Stimulated activated CD4-positive, alpha-beta T cell treated with anti-CD3 and anti-CD28 coated beads, Interleukin-2, amount 100 ng/mL, for 24 hours (primary cell): ENCODE measurements at places on chromosomes 5 and 9.

DNA sequence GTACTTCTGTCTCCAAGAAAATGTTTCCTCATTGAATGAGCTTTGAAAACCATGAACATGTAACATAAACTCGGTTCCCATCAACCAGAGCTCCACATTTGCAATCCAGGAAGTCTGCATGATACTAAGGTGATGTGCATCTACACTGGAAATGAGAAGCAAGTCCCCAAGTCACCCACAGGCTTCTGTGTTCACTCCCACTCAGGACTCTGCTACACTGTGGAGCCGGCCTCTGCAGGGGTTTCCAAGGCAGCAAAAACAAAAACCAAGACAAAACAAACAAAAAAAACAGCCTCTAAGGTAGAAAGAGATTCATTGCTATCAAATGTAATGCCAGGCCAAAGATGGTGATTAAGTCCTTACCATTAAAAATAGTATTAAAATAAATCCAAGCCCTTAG is 593.7 kb downstream of the IRX1 start:
- no peak for DNase-seq

GRCh38 chr5:39020458-39020857 is 53.7 kb downstream of the RICTOR start:
- no peak for DNase-seq

GRCh38 chr9:93301911-93302541 is 118.1 kb downstream of the WNK2 start:
- DNase-seq, result peak; percentile 14

- DNase-seq, result no peak
Measured at GRCh38 chr5:150339165-150339564, 18.3 kb upstream of the TCOF1 start.

DNA sequence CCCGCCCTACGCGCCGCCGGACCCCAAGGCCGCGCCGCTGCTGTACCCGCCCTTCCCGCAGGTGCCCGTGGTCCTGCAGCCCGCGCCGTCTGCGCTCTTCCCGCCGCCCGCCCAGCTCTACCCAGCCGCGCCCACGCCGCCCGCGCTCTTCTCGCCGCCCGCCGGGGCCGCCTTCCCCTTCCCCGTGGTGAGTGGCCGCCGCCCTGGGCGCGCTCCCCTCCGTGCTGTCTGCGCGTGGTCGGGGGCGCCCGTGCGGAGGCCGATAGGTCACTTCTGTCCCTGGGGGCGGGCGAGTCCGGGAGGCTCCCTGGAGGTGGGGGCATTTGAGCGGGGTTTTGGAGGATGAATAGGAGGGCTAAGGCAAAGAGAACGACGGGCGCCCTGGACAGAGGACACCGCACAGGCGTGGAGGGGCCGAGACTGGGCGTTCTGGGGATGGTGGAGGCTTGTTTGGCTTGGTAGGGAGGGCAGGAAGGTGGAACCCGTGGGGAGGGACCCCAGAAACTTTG is 9.6 kb downstream of the PRRT1B start:
- DNase-seq, result no peak

DNA sequence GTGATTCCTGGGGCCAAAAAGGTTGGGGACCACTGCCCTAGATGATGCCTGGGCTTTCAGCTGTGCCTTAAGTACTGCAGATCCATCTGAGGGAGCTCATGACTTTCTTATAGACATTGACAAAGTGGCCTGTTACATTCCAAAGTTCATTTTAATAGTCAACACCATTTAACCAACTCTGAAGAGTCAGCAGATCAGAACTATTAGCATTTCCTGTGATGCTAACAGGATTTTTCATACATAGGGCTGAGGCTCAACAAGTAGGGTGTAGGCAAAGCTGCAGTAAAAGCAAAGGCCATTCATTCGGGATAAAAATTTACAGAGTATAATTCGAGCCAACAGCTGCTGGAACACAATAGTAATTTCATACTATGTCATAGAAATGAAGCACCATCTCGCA is 105.4 kb downstream of the LPAR1 start:
- DNase-seq, result no peak

DNA sequence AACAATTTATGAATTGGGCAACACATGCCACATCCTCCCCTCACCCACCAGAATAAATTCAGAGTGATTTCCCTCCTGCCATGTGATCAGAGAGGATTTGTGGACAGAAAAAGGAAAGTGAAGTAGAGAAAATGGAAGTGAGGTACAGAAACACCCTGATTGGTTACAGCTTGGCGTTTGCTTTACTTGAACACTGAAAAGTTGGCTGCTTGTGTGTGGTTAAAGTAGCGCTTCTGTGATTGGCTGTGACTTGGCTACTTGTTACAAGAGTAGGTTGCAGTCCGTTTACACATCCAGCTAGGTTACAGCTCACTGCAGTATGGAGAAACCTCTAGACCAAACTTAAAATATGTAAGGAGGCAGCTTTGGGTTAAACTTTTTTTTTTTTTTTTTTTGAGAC is 205.2 kb upstream of the ZNF608 start:
- no peak for DNase-seq

GRCh38 chr9:124257070-124257843 is 492 bp upstream of the NEK6 start:
- DNase-seq, result no peak

DNA sequence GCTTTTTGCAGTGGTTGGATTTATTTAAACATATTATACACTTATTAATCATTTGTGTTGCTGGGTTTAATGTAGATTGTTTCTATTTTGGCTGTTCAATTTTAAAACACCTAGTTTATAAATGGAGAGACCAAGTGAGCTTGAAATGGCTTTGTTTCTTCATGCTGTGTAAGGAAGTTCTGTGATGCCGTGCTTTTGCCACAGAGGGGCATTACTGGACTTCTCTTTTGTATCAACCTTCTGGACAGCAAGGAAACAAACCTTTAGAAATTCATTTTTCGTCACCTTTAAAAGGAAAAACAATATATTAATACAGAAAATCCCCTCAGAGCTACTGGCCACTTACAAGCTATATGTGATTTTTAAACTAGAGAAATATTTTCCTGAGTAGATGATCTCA is 81.9 kb downstream of the DMRTA1 start:
- DNase-seq, result no peak

DNA sequence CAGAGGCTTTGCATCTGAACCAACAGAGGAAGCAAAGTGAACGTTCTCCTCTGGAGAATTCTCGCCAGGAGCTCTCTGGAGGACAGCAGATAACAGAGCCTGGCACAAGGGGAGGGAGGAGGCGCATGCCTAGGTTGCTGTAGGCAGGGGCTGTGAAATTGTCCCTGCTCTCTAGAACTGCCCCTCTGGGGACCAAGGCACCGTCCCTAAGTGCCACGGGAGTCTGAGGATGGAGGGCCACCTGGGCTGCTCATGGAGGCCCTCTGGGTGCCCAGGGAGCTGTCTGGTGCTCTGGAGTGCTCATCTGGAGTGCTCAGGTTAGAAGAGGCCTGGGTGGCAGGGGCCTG is 77.6 kb downstream of the CACNA1B start:
- DNase-seq, result no peak

GRCh38 chr5:140349244-140349643 is 2.8 kb upstream of the HBEGF start:
- DNase-seq, result no peak

DNA sequence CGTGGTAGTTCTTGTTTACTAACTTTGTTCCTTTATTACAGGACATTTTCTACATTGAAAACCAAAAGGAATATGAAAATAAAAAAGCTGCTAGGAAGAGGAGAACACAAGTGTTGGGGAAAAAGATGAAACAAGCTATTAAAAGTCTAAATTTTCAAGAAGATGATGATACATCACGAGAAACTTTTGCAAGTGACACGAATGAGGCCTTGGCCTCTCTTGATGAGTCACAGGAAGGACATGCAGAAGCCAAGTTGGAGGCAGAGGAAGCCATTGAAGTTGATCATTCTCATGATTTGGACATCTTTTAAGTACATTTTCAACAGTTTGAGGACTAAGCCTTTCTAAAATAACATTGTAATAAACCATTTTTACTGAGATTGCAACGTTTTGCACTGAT is 23.8 kb downstream of the PHAX start:
- no peak for DNase-seq

- DNase-seq, result no peak
Measured at GRCh38 chr9:115306865-115307264, 188.9 kb upstream of the TNC start.

- DNase-seq, result no peak
Measured at GRCh38 chr9:33709269-33709668, 86.1 kb upstream of the PRSS3 start.

GRCh38 chr9:88072831-88073375 is 65.4 kb downstream of the SPATA31C2 start:
- no peak for DNase-seq

DNA sequence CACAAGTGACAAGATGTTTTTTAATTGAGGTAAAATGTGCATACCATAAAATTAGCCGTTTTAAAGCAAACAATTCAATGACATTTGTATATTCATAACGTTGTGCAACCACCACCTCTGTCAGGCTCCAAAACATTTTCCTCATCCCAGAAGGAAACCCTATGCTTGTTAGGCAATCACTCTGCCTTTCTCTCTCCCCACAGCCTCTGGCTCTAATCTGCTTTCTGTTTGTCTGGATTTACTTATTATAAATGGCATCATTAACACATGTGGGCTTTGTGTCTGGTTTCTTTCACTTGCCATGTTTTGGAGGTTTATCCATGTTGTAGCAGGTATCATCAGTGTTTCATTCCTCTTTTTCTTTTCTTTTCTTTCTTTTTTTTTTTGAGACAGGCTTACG is 1.4 kb upstream of the N4BP3 start:
- DNase-seq, result no peak

GRCh38 chr9:118269623-118270022 is 565.4 kb downstream of the TLR4 start:
- DNase-seq, result no peak

- no peak for DNase-seq
Measured at GRCh38 chr5:109917154-109917546, 227.4 kb downstream of the MAN2A1 start.

GRCh38 chr9:3884736-3885135 is 358.9 kb upstream of the RFX3 start:
- DNase-seq, result no peak

DNA sequence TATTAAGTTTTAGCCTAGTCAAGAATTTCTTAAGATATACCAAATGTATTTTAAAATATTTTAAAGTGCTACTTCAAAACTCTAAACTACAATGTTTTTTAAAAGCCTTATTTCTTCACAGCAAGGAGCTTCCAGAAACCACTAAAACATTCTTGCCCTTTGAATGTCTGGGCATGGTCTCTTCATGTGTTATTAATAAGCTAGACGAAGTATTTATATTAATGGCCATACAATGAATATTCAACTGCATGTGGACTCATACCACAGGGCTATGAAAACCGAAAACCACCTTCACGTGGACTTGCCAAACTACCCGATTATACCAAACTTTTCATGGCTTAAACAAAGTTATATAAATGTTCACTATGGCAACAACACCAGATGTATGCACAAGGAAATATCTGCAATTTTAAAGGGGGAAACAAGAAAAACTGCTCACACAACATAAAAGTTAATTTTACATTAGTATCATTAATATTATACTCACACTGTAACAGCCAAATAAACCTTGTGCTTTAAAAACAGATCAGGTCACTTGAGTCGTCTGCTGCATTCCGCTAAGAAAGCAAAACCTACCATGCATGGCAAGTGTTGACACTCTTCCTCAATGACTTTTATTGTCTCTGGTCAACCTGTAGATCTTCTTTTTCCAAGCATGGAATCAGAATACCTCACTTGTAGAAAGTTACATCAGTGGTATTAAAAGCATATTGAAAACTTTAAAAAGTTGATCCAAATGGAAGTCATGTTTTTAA is 246.3 kb downstream of the BNC2 start:
- DNase-seq, result no peak

DNA sequence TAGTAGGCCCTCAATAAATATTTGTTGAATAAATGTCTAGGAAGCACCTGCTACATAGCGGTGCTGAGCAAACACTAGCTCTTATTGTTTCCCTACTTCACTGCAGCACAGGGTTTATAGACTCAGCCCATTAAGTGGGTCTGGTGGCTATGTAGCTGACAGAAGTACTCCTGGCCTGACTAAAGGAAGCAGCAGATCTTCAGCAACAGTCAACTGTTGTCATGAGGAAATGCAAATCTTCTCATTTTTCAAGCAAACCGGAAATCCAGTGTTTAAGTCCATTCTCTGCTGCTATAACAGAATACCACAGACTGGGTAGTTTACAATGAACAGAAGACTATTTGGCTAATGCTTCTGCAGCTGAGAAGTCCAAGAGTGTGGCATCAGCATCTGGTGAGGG is 2.8 kb upstream of the TEX10 start:
- no peak for DNase-seq

DNA sequence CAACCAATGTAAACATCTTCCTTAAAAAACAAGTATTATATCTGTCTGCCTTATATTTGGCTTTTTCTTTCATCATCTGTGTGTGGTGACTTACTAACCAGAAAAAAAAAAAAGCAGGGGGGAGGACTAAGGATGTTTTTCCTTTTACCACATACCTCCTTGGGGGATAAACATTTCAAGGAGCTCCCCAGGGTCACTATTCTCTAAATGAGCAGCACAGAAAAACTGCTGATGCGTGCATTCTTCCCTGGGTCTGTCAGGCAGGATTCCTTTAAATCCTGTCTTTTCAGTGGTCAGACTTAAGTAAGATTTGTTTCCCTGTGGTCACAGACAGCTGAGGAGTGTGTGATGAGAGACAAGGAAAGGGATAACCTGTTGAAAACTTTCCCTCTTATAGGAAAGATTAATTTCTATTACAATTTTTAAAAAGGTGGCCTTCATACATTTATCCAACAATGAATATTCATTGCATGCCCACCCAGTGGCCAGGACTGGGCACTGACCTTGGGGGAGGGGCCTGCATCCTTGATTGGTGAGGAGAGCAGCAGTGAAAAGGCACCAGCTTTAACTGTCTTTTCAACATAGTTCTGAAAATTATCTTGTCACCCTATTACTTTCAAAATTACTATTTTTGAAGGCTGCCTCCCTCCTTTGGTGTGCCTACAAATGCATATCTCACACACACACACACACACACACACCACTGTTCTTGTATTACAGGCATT is 123.1 kb downstream of the TLE4 start:
- no peak for DNase-seq

- no peak for DNase-seq
Measured at GRCh38 chr5:109703829-109704228, 14.1 kb downstream of the MAN2A1 start.

DNA sequence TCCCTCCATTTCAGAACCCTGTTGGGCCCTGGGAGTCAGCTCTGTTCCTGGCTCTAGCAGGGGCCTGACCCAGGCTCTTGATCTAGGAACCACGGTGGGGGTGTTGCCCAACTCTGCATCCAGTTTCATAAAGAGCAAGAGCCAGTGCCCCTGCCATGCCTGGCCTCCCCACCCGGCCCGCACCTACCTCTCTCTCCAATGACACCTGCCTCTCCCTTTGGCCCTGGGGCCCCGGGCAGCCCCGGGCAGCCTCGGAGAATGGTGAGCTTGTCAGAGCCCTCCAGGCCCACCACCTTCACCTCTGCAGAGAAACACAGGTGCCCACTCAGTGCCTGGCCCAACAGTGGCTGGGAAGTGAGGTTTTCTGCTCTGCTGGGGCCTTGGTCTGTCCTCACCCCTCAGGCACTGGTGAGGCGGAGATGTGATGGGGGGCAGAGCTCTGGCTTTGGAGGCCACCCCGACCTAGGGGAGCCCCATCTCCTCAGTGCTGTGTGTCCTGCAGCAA is 1.5 kb downstream of the FCN1 start:
- peak; percentile 11 for DNase-seq
